Osteoblast (primary cell): ENCODE measurements at places on chromosomes 16 and 17. TPM values are rescaled to one million over a fixed set of nuclear protein-coding genes. Genes with fewer than 3 reads are reported as not detected.

The TM4SF5 gene
- total RNA-seq = not detected in 2 replicates

The LLGL2 gene
- total RNA-seq = 0.36 and 0.59 TPM in 2 replicates

The TTLL6 gene
- total RNA-seq = not detected in 2 replicates

The CBLN1 gene
- total RNA-seq = not detected in 2 replicates

The RTN4RL1 gene
- 1.1 and 1.5 TPM in 2 replicates for total RNA-seq

The SEPTIN12 gene
- not detected in 2 replicates for total RNA-seq

The TNP2 gene
- not detected in 2 replicates for total RNA-seq

The DCXR gene
- 23.9 and 31.8 TPM in 2 replicates for total RNA-seq

The MRPS7 gene
- total RNA-seq = 43.6 and 45.6 TPM in 2 replicates

The FOXO3B gene
- total RNA-seq = 8.7 and 8.8 TPM in 2 replicates
